ENCODE measurements at places on chromosomes 3 and 15. TPM values are rescaled to one million over a fixed set of nuclear protein-coding genes. Genes with fewer than 3 reads are reported as not detected.

NEDD4 gene
- total RNA-seq: 25.7 TPM

DNA sequence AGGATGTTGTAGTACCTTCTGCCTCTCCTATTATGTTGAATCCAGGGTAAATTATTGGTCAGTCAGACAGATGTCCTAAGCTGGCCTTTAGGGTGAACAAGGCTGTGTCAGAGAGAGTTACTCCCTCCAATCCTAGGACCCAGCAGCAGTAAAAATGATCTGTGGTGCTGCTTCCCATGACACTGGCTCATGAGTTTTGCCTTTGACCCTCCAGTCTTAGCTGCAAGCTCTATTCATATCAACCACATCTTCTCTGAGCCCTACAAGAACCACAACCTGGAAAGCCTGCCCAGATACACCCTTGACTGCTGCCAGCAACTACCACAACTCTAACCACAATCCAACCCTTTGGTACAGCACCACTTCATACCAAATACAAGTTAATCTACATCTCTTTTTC, 27.2 kb upstream of the PHLDB2 start:
- DNase-seq: no peak

GRCh38 chr3:156434921-156435320, 120.0 kb downstream of the SSR3 start:
- DNase-seq: no peak

DNA sequence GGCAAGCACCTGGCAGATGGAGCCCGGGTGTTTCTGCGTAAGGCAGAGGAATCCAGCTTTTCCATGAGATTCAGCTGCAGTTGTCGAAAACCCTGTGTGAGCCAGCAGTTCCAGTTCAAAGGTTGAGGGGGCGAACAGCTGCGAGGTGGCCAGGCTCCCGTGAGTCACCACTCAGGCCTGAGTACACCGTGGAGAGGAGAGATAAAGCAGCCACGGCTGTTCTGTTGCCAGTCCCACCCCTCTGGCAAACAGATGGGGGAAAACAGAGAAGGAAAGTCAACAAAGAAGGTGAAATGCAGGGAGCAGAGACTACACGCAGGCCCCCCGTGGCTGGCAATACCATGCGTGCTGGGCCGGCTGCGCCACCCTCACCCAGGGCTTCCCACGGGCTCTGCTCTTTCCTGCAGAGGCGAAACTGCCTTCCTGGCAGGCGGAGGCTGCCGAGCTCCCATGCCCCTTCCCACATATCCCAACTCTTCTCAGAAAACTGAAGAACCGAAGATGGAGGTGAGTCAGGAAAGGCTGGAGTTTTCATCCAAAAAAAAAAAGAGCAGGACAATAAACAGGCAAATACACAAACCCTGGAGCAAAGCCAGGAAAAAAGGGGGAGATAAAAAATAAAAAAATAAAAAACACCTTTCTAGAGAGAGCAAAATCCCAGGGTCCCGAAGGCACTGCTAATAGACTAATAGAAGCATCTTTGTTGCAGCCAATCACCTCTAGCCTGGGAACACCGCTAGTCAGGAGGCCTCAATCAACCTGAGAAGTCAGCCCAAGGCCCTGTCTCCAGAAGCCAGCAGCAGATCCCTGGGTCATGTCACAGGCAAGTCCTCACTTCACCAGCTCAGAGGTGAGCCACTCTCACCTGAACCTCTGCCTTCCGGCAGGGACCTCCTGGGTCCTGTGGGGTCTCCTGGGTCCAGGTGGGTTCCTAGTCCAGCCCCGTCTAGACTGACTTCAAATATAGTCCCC, 37.7 kb downstream of the FAM174B start:
- peak; percentile 99 for DNase-seq

DNA sequence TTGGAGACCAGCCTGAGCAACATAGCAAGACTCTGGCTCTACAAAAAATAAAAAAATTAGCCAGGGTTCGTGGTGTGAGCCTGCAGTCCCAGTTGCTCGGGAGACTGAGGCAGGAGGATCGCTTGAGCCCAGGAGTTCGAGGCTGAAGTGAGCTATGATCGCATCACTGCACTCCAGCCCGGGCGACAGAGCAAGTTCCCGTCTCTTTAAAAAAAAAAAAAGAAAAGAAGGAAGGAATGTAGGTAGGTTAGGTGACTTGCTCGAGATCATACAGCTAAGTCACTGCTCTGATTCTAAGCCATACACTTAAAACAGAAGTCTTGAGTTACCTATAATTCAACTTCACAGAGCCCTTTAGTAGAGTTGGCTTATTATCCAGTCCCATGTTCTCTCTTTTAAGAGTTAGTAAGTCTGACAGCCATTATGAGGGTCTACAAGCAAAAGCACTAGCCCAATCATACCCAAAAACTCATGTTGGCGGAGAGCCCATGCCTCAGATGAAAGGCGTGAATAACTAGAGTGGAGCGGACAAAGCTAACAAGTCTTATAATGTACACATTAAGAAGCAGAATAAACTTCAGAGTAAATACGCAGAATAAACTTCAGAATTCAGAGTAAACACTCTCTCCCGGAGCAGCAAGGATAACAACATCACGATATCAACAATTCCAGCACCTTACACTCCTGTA, 768 bp downstream of the AAGAB start:
- DNase-seq: no peak
